ENCODE measurements at places on chromosomes 5 and 9. TPM values are rescaled to one million over a fixed set of nuclear protein-coding genes. Genes with fewer than 3 reads are reported as not detected.

DNA sequence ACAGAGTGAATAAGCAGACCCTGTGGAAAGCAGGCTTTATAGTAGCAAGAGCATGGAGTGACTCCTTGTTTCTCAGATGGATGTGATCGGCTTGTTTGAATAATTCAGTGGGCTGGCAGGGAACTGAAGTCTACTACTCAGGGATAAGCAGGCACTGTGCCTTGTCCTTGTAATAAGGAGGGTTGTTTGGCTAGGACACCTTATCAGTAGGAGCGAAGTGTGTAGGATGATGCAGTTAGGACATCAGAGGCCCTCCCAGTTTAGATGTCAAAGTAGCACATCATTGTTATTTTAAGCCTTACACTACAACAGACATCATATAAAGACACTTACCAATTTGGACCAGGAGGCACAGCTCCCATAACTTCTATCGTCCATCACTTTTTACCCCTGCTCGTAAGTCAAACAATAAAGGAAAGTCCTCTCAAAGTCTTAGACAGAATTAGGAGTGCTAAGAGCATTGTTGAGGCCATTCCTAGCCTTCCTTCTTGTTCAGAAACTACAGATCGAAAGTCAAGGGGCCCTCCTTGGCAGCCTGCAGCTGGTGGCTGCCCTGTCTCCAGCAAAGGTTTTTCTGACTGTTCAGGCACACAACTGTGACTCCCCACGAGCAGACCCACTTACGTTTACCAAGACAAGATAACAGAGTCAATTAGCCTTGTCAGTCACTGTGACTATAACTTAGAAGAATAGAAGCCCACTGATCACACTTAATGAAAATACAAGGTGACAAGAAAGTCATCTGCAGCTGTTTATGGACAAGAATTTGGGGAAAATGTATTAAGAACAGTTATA, 218.6 kb downstream of the SNX18 start:
- no peak for DNase-seq

The EDIL3 gene
- 9.3 TPM for polyA plus RNA-seq

- no peak for DNase-seq
These were observed 21.2 kb upstream of the PANK3 start for GRCh38 chr5:168600409-168600808.

The HNRNPH1 gene
- polyA plus RNA-seq, result 130 TPM

DNA sequence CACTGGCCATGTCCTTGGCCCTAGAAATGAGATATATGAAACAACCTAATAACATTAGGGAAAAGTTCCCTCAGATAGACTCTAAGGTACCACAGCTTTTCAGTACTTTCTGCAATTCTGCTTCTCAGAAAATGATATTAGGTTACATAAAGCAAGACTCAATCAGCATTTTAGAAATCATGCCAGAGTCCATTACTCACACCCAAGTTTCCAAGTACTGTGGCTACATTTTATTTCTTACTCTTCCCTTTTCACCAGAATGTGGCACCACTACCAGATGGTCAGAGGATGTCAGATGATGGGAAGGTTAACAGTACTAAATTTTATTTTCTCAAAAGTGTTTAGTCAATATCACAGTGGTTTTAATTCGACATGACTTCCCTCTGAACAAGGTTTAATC, 217.2 kb downstream of the MLLT3 start:
- DNase-seq, result no peak

GRCh38 chr9:88782931-88783710, 208.1 kb upstream of the S1PR3 start:
- no peak for DNase-seq

All from H1 (cell line).